ENCODE measurements at places on chromosomes 13 and 19. TPM values are rescaled to one million over a fixed set of nuclear protein-coding genes. Genes with fewer than 3 reads are reported as not detected.

DNA sequence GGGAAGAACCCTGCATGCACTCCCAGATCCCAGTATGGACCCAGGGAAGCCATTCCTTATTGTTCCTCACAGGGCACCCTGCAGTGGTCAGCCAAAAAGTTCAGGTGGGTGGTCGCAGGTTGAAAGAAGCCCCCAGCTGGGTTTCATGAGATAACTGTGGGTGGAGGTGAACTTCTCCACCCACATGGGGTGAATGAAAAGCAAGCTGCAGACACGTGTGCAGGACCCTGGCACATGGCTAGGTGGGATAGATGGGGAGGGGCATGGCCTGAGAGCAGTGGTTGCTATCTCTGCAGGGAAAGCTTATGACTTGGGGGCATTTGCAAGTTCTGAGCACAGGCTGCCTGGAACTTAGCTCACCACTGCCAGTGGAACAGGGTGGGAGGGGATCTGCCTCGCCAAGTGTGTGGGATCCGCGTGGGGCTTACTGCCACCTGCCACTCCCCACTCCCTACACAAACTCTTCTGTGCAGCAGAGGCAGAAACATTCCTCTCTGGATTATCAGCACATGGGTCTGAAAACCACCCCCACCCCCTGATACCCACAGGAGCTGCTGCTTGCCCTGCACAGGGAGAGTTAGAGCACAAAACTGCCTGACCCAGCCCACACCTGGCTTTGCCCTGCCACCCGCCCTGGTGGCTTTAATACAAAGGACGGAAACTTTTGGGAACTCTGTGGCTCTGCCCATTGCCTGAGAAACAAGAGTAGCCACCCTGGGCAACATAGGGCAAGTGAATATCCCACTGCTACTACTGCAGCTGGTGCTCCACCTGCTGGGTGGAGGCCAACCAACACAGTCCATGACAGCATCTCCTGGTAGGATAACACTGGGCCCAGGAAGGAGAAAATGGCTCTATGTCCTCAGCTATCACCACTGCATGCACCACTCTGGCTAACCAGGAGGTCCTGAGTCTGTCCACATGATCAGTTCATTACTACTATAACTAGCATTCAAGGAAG, 24.4 kb downstream of the PLA2G4C start:
- no peak for DNase-seq

DNA sequence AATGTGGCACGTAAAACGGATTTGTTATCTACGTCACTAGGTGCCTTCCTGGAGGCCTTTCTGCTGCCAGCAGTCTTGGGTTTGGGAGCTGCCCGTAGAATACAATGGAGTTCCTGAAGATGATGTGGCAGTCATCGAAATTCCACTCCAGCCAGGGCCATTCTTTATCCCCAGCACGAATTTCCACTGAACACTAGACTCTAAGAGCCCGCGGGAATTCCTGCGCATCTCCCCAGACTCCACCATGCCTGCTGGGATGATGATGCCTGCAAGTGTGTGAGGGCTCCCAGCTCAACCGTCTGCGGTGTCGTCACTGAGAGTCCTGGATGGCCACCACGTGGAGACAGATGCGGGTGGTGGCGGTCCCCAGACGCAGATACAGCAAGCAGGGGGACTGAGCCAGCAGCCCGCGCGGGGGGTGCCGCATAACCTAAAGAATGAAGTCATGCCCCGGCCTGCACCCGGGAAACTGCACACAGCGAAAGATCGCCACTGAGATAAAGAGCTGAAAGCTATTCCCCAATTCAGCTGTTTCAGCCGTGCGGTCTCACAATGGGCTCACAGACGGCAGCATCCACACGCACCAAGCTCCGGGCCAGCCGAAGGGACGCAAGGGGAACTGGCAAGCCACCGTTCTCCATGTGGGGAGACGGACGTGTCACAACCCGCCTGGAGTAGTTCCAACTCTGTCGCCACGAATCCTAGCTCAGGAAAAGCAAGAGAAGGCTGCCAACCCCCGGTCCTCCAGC, 41.1 kb downstream of the COL4A1 start:
- DNase-seq = no peak

DNA sequence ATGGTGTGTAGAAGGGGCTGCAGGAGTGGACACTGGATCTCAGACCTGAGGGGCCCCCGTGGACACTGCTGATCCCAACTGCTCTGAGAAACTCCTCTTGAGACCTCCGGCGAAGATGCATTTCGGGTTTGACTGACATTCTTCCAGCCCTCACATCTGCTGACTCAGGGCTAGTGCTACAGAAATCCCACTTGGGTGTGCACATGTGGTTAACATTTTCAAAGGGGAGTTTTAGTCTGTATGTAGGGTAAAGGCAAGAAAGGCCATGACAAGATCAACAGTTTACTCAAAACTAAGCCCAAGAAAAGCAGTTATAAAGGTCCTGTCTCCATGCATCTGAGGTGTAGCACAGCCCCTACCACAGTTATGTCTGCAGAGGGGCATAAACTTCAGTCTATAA, 31.2 kb downstream of the DLEU7 start:
- no peak for DNase-seq

DNA sequence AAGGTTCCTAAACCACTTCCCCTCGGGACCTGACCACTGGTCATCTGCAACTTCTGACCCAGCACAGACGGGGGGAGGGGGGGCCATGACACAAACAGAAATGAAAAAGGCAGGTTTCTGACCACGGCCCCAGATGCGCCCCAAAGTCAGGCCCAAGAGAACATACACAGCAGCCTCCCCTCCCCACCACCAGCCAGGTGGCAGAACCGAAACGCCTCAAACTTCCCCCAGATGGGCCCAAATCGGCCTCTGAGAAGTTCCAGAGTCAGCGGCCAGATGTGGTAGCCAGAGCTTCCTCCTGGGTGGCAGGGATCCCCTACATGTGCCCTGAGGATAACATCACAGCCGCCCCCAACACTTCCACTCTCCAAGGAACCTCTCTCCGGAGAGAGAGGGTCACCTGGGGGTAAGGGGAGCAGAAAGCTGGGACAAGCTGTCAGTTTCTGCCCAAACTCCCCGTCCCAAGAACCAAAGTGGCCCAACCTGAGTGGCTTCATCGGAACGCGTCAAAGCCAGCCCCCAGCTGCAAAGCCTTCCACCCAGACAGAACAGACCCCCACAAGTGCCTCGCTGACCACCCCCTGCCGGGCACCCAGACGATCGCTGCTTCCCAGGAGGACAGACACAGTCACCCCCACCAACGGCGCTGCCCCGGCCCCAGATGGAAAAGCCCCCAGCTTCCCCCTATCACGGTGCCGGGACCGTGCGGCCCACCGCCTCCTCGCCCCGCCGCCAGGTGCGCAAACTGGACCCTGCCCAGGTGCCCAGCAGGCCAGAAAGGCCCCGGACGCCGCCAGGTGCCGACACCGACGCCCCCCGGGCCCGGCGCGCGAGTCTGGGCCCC, 800 bp downstream of the ELL start:
- DNase-seq = peak; percentile 62

DNA sequence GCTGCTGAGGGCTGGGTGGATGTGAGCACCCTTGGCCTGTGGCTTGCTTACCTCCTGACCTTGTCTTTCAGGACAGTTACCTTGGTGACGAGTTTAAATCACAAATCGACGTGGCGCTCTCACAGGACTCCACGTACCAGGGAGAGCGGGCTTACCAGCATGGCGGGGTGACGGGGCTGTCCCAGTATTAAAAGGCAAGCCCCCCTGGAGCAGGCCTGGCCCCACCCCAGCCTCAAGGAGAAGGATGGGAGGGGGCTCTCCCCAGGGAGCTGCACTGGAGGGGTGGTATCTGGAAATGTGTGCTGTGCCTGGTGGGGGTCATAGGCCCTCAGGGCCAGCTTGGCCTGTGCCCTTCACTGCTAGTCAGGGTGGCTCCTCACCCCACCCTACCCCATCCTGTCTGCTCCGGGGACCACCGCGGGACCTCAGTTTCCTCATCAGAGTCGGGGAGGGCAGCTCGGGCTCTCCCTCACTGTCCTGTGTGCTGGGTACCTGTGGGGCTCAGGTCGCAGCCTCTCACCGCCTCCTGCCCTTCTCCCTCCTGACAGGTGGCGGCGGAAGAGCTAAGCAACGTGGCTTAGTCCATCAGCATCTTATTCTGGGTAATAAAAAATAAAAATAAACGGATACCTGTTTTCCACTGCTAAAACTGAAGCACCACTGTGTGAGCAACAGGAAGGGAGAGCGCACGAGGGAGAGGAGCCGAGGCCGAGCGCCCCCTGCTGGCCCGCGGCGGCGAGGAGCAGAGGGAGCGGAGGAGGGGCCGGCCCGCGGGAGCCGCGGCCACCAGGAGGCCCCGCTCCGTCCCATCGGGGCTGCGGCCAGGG, 29.8 kb downstream of the CERS1 start:
- peak; percentile 41 for DNase-seq

- no peak for DNase-seq
These were observed 100.7 kb downstream of the SERP2 start for GRCh38 chr13:44474122-44474910.

DNA sequence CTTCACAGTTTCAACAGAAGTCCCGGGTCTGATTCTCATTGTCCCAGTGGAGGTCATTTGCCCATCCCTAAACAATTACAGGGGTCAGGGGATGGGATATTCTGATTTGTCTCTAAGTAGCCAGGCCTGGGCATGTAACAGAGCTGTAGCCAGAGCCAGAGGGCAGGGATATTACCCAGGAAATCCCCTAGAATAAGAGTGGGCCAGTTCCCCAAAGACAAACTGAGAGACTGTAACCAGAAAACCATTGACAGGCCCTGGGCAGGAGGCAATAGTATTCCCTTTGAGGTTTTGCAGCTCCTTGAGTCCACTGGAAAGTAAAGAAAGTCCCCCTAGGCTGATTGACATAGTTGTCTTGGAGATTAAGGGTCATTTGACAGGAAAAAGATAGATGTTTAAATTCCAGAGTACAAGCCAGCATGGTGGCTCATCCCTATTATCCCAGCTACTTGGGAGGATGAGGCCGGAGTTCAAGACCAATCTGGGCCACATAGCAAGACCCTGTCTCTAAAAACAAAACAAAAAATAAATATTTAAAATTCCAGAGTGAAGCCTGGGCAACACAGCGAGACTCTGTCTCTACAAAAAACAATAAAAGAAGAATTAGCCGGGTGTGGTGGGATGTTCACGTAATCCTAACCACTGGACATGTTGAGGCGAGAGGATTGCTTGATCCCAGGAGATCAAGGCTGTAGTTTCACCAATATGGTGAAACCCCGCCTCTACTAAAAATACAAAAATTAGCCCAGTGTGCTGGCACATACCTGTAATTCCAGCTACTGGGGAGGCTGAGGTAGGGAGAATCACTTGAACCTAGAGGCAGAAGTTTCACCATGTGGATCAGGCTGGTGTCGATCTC, 1.9 kb upstream of the SDHAF1 start:
- DNase-seq = no peak

DNA sequence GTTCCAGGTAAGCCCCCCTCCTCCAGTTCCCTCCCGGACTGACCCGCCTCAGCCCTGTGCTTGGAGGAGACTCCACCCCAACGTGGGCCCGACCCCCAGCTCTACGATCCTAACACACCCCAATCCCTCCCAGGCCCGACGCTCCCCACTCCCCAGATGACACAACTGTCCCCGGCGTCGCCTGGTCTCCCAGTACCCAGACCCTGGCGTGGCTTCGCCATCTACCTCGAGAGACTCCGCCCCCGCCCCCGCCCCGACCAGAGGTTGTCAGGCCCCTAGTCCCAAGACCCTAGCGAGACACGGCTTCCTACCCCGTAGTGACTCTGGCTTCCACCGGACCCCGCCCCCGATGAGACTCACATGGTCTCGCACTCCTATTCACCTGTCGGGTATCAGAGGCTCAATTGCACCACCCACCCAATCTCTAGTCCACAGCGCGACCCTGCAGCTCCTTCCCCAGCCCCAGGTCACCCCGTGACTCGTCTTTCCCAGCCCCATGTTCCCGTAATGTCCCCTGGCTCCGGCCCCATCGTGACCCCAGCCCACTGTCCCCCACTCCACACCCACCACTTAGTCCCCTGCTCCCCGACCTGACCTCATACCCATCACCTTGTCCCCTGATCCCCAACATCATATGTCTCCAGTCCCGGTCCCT, 2.9 kb downstream of the CD37 start:
- no peak for DNase-seq

GRCh38 chr19:36093146-36093662, 17.7 kb upstream of the OVOL3 start:
- DNase-seq = no peak

DNA sequence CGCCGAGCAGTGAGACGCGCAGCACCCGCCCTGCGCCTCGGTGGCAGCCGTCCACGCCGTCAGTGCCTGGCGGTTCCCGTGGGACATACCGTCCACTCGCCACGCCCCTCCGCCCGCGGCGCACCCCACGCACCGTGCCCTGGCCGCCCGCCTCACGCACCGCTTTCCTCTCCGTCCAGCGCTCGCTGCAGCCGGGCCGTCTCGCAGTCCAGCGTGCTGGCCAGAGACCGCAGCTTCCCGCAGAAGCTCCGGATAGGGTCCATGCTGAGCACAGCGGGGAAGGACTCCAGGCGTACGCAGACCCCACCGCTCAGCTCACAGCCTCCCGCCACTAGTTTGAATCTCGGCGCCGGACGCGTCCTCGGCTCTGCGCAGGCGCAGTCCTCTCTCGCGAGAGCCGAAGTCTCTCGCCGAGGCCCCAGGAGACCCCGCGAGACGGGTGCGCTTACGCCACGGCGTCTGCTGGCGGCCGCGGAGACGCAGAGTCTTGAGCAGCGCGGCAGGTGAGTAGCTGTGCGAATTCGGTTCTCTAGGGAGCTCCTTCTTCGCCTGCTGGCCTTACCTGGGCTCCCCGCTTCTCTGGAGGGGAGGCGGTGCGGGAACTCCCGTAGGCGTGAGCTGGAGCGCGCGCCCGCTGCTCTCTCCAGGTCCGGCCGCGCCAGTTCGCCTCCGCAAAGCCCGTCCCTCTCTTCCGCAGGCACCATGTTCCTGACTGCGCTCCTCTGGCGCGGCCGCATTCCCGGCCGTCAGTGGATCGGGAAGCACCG, at the start of the genes MRPL57 and SKA3:
TSS of gene MRPL57 (plus strand) at position 444 of the 767 bp plus-strand sequence. CDS start at position 703, 259 bp downstream.
TSS of gene SKA3 (minus strand) at position 338 of the 767 bp plus-strand sequence. CDS start at position 263, 75 bp downstream.
- DNase-seq = peak; percentile 90

GRCh38 chr13:27858046-27858445, 61.8 kb upstream of the PDX1 start:
- no peak for DNase-seq

- no peak for DNase-seq
These were observed 762.2 kb upstream of the PRR20A start for GRCh38 chr13:56378566-56378965.

The GIPR gene
- not detected for polyA plus RNA-seq

The CEBPA gene
- polyA plus RNA-seq = 17.9 TPM

The MPV17L2 gene
- 27.4 TPM for polyA plus RNA-seq

The PSG2 gene
- not detected for polyA plus RNA-seq

The LILRB3 gene
- 104 TPM for polyA plus RNA-seq

The LRRC4B gene
- polyA plus RNA-seq = not detected
